ENCODE measurements at places on chromosomes 12 and 14. TPM values are rescaled to one million over a fixed set of nuclear protein-coding genes. Genes with fewer than 3 reads are reported as not detected.
A peak's percentile ranks its signal among the peaks of the same experiment; 100 is the strongest.

- DNase-seq = no peak
Observed at GRCh38 chr14:78018283-78018682, 151.9 kb upstream of the NRXN3 start.

GRCh38 chr12:32695787-32696186 lies 16.7 kb downstream of the DNM1L start:
- no peak for DNase-seq

DNA sequence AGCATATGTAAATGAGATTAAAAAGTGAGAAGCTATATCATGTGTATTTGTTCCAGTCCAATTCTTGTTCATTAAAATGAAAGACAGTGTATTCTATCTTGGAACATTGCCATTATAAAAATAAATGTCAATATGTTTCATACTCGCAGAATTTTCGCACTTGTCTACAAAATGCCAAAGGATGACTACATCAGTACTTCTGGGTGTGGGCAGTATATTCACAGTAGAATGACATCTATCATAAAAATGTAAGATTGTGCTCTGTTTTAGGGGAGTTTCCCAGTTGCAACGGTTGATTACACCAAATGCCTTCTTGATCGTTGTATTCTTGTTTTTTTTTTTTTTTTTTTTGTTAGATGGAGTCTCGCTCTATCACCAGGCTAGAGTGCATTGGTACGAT lies 292.3 kb upstream of the E2F7 start:
- DNase-seq = no peak

GRCh38 chr12:95759039-95759438 lies 31.5 kb downstream of the NTN4 start:
- no peak for DNase-seq

Gene TMPRSS12
- total RNA-seq = not detected

Gene UNC79
- total RNA-seq = not detected

Gene PMEL
- not detected for total RNA-seq

GRCh38 chr12:121791671-121792551 lies 1.6 kb downstream of the RHOF start:
- no peak for DNase-seq

GRCh38 chr12:92603741-92604432 lies 98.9 kb upstream of the PLEKHG7 start:
- DNase-seq = no peak

Gene P2RX2
- not detected for total RNA-seq

- no peak for DNase-seq
Observed at GRCh38 chr12:64687816-64688215, 71.4 kb downstream of the GNS start.

Gene CACNA1C
- 0.08 TPM for total RNA-seq

DNA sequence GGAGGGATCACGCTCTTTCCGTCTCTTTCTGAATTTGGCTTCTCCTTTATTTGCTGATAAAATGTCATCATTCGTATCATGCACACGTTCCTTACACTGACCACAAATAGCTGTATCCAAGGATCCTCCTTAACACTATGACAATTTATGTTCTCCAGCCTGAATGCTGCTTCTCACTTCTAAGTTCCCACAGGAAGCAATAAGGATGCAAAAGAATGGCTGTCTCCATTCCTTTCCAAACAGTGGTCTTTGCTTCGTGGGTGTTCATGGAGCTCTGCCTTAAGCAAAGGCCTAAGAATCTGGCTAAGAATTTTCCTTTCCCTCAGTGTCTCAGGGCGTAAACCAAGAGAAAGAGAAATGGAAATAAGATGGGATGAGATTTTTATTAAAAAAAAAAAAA lies 200.2 kb downstream of the ITPR2 start:
- no peak for DNase-seq

DNA sequence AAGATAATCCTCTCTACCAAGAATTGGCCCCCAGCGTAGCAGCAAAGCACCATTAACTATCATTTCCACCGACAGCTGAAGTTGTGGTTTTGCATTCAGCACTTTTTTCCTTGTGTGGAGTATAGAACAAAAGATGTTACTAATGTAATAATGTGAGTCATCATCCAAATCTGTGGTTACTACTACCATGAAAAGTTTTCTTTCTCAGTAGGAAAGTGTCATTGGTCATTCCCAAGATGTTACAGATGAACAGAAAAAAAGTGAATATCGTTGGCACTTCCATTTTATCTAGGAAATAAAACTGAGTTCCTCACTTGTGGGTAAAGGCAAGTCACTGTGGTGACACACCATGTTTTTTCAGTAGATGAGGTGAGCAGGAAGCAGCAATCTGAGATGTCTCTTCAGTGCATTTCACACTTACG lies 30.3 kb upstream of the IFNG start:
- peak; percentile 17 for DNase-seq

DNA sequence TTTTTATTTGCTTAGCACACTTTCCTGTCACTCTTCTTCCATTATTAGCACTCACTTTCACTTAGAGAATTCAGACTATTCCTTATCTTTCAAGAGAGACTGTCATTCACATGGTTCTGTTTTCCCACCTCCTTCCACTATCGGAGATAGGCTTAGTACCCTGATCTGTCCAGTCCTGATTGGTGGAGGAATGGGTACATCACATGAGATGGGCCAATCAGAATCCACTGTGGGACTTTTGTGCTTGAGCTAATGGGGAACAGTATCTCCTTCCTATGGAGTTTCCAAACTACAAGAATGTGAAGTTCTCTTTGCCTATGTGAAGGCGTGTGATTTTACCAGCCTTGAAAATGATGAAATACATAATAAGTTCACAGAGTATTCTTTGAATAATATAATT lies 4.8 kb upstream of the KITLG start:
- DNase-seq = no peak

Gene PTCSC3
- total RNA-seq = not detected

Gene MANSC4
- total RNA-seq = not detected

Gene PLA2G1B
- total RNA-seq = not detected

Gene TAS2R9
- total RNA-seq = not detected

- no peak for DNase-seq
Observed at GRCh38 chr14:33432407-33433023, 493.8 kb downstream of the NPAS3 start.

GRCh38 chr12:50261654-50262053 lies 21.7 kb downstream of the LIMA1 start:
- no peak for DNase-seq

- DNase-seq = no peak
Observed at GRCh38 chr14:30681752-30682355, 59.7 kb downstream of the SCFD1 start.

DNA sequence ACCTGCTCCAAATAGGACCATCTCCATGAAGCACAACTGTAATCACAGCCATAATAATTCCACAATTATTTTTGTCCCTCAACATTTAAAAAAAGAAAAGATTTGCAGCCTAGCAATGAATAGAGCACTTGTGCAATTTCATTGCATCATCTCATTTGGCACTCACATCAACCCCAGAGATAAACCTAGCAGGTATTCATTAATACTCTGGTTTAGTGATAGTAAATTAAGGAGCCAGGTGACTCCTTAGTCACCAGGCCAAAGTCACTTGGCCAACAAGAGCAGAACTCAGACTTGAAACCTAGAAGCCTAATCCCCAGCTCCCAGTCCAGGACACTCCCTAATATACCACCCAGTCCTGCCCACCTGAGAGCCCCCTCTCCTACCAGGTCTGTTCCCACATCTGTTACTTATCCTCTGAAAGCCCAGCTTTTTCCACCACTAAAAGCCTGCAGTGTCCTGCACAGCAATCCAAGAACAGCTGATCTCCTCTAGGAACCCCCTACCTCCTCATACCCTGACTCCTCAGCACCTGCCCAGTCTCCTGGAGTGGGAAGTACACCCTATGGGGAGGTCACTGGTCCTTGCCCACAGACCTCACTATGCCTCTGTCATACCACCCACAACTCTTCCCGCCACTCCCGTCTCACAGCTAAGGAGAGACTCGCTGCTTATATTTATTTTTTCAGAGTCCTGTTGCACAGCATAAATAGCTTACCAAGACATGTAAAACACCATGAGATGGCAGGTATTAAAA lies 22.1 kb downstream of the OR10P1 start:
- no peak for DNase-seq

Gene NXPH4
- total RNA-seq = not detected

GRCh38 chr12:20592556-20592955 lies 102.6 kb upstream of the SLCO1C1 start:
- DNase-seq = no peak

- no peak for DNase-seq
Observed at GRCh38 chr14:33647385-33647786, 303.5 kb downstream of the EGLN3 start.

DNA sequence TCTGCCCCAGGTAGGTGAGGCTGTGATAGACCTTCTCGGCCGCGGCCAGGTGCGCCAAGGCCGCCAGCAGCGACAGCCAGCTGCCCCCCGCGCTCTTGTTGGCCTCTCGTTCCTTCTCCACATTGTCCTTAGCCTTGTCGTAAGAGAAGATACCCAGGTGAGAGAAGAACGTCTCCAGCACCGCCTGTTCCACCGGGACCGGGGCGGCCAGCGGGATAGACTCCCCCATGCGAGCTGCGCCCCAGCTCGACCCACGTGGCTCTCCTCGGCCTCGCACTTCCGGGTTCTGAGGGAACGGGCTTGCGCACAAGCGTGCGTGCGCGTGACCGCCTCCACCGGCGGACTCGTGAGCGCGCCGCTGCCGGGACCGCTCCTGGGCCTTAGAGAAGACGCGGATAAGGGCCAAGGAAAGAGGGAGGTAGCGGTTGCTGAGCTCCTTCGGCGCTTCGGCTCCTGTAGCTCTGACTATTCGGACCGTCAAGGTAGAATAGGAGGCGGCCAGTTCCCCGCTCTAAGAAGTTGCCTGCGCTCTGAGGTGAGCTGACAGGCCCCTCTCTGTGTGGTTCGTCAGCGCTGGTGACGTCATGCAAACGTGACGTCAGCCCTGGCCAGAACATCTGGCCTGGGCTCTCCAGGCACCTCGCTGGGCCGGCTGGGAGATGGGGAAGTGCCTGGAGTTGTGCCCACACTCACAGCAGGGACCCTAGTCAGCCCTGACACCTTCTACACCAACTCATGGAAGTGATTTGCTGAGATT lies at the start of gene KICS2:
Gene KICS2 (minus strand): TSS at position 288 of the 757 bp plus-strand sequence. CDS start 59 bp downstream, at position 229.
- peak; percentile 87 for DNase-seq

DNA sequence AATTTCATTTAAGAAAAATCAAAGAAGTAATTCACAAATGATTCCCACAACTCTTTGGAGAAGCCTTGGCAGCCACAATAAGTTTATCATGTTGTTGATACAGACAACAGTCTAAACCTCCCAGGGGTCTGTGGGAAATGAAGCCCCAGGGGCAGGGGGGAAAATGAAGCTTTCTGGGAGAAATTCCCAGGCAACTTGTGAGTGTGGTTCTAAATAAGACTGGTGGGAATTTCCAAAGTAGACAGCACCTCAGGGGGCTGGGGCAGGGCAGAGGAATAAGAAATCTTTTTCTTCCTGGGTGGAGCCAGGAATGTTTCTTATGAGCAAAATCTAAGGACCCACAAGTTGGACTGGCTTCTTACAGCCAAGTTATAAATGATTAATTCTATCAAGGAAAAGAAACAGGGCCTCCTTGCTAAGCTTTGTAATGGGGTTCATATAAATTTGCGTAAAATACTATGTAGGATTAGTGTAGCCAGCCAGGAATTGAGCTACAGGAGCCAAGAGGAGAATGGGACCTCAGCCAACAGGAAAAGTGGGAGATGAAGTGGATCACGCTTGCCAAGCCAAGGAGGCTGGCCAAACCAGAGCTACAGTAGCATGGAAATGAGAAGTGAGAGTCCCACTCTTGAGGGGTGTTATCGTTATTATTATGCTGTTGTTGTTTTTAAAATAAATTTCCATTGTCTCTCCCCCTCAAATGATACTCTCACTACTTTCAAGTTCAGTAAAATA lies 182.9 kb upstream of the FAR2 start:
- no peak for DNase-seq

DNA sequence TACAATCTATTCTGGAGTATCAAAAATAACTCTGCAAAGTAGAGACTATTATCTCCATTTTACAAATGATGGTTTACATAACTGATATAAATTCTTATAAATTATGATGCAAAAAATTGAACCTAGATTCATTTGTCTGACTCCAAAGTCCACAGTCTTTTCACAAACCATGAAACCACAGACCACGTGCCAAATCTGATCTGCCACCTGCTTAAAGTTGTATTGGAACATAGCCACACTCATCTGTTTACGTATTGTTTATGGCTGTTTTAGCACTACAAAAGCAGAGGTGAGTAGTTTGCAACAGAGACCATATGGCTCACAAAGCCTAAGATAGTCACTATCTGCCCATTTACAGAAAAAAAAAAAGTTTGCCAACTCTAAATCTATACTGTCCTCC lies 105.3 kb downstream of the KCNH5 start:
- DNase-seq = no peak

GRCh38 chr14:23704890-23705289 lies 68.7 kb downstream of the DHRS2 start:
- DNase-seq = no peak

Gene TSPAN11
- total RNA-seq = not detected

DNA sequence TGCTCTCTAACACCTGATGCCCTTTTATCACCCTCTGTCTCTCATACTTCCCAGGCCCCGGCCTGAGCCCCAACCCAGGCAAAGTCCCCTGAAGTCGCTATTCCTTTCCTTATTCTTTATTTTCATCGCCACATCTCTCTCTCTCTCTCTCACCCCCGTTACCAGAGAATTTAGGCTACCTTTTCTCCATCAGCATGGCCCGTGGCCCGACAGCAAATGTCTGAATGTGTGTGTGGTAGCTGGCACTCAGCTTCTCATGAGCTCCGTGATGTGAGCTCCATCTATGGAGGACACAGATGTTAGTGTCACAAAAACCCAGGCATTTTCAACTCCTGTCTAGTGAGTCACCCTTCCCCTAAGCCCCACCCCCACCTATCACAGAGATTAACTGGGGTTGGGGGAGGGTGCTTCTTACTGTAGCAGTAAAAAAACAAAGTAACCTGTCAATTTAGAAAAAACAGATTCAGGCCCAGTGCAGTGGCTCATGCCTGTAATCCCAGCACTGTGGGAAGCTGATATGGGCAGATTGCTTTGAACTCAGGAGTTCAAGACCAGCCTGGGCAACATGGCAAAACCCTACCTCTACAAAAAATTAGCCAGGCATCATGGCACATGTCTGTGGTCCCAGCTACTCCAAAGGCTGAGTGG lies 53.8 kb downstream of the VCPKMT start:
- DNase-seq = peak; percentile 91

Gene KRT75
- not detected for total RNA-seq

DNA sequence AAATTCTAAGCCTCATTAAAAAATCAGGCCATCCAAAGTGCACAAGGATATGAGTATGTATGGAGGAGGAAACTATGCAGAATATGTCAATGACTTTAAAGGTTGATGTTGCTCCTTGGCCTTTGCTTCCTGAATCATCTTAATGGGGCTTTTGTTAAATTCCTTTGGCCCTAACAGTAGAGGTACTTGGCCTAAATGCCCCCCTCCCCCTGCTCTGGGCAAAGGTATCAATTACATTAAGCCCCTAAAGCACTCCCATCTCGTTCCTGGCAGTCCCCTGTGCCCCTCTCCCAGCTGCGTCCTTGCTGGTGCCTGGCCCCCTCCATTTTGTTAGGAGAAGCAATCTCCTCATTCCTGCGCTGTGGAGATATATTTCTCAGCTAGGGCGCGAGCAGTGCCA lies 4.8 kb downstream of the COPZ1 start:
- DNase-seq = no peak
